ENCODE measurements at places on chromosomes 2 and 18.

DNA sequence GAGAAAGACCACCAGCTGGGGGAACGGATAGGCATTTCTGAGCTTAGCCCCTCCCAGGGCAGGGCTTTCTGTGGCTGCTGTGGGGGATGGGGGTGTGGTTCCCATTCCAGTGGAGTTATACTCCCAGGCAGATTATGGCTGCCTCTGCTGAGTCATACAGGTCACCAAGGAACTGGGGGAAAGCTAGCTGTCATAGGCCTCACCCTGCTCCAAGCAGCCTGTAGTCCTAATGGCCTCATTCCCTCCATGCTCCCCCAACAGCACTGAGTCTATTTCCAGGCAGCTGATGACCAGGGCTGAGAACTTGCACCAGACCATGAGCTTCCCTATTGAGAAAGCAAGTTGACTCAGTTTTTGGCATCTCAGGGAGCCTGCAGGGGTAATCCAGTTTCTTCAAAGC lies 87.1 kb downstream of the GPR39 start:
- no peak for DNase-seq

DNA sequence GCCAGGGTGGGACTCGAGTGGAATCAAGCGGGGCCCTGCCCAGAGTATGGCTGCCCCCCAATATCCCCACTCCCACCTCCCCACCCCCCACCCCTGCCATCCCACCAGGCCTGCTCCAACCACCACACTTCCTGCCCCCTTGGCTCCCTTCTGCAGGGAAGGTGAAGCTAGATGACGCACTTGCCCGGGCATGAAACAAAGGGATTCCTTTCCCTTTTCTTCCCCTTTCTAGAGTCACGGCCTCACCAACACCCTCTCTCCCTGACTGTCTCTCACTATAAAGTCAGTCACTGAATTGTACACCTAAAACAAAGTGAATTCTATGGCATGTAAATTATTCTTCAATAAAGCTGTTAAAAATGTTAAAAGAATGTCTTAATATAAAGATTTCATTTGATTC lies 16.0 kb downstream of the ZBTB7C start:
- DNase-seq, result no peak

DNA sequence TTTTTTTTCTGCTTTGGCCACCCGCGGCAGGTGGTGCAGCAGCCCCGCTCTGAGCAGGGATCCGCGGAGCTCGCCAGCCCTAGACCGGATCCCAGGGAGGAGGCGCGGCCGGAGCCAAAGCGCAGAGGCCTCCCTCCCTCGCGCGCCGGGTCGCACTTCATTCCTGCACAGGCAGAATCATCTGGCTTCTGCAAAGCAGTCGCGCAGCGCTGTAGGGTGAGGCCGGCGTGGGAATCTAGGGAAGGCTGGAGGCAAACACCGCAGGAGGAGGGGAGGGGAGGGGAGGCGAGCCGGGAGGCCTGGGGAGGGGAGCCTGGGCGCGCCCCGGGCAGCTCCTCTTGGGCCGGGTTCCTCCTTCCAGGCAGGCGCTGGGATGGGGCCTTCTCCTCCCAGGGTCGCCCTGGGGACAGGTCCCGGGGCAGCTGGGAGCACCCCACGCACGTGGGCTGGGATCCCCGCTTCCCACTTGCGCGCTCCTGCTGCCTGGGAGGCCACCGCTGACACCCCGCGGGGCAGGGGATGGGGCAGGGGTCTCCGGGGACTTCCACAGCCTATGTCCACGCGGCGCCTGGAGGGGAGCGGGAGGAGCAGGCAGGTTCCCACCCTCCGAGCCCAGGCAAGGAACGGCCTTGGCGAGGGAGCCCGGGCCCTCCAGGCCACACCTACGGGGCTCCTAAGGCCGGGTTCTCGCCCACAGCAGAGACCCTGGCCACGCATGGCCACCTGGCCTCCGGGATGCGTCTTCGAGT lies 45.0 kb downstream of the MBP start:
- no peak for DNase-seq

- no peak for DNase-seq
Measured at GRCh38 chr2:45892425-45892745, 240.9 kb downstream of the PRKCE start.

DNA sequence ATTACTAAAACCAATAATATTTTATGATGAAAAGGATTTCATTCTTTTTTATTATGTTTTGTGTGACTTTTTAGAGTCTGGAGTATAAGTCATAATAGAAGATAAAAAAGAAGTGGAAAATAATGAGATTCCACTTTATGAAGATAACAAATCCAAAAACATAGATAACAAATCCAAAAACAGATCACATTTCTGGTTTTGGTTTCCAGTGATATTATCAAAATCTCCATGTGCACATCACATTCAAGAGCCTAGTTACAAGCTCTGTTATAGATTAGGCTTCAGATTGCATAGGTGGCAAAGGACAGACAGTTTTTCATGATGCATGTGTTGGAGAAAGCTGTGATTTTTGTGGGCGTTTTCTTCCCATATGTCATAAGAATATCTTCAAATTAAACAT lies 648.2 kb downstream of the STK39 start:
- DNase-seq, result no peak

DNA sequence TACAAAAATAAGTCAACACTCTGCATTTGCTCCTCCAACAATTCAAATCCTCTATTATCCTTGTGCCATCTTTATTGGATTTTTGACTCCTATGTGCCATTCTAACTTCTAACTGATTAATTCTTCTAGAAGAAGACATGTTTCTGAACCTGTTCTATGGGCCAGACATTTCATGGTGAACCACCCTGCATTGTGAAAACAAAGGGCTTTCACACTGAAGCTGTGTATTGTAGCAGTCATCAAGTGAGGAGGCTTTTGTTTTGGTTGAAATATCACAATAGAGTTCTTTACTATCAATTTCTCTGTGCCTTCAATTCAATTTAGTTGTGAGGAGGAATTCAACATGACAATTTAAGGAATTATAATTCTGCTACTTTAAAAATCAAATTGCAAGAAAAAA lies 357.9 kb downstream of the PLCL1 start:
- no peak for DNase-seq

GRCh38 chr2:54666634-54667265 lies 56.7 kb upstream of the EML6 start:
- DNase-seq, result no peak

- no peak for DNase-seq
Measured at GRCh38 chr18:79625195-79625923, 54.2 kb upstream of the CTDP1 start.

DNA sequence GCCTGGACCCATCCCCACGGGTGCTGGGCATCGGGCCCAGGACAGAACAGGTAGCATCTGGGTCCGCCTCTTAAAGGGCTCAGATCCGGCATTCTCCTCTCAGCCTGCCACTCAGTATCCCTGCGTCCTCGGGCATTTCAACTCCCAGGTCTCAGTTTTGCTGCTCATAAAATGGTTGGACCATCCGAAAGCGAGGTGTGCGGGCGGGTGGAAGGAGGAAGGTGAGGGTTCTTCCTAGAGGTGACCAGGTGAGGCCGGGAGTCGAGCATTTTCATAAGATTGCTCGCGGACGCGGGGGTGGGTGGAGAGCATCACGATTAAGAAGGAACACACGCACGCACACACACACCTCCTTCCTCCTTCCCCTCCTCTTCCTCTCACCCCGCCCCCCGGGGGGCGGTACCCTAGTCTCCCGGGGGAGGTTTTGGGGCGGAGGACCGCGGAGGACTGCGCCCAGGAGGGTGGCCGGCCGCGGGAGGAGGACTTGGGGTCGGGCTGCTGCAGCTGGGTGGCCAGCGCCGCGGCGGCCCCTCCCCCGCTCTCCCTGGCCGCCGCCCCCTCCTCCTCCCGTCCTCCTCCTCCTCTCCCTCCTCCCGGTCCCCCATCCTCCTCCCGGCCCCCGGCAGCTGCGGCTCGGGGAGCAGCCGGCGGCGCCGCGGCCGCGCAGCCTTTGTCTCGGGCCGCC lies 97.9 kb upstream of the GPR45 start:
- DNase-seq, result peak; percentile 8

GRCh38 chr18:61597316-61597715 lies 264.1 kb downstream of the CDH20 start:
- no peak for DNase-seq

- DNase-seq, result no peak
Measured at GRCh38 chr2:198749364-198749763, 708.4 kb downstream of the SATB2 start.

- no peak for DNase-seq
Measured at GRCh38 chr2:205148755-205149154, 533.5 kb upstream of the NRP2 start.

DNA sequence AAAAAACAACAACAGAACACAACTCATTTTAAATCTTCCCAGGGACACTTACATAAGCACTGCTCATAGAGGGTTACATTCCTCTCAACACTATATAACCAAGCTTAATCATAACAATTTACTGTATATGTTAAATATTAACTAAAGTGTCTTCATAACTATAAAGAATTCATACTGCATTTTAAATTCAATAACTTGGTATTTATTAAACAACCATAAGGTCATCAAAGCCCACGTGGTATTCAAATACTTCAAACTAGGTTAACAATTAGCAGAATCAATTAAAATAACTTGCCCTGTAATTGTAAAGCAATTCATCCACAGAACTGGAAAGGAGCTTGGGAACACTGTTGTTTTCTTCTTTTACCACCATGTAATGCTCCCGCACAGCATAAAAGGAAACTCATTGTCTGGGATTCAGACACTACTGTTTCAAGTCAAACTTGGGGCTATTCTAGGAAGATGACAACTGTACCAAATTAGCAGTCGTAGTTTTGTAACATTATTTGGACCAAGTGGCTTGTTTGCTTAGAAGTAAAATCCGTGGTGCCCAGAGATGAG lies 10.4 kb downstream of the GAREM1 start:
- DNase-seq, result no peak

DNA sequence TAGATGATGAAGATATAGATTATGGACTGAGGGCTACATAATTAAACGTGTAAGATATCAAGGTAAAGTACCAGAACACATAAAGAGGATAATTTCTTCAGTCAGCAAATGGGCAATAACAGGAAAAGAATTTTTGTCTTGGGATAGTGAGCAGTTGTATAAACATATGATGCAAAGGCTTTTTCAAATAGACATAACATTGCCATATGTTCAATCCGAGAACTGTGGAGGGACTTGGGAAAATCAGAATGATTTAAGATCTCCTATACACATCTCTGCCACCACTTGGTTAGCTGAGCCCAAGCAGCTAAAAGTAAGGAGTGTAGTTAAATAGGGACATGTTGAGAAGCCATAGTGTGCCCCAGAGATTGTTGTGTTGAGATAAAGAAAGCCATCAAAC lies 287.6 kb upstream of the ZNF521 start:
- DNase-seq, result no peak

Measured in activated T-cell treated with anti-CD3 and anti-CD28 coated beads, Interleukin-2, amount 50 U/mL, for 4 hours (primary cell).